ENCODE measurements at places on chromosomes 2 and 18. TPM values are rescaled to one million over a fixed set of nuclear protein-coding genes. Genes with fewer than 3 reads are reported as not detected.

The REG3G gene
- not detected for total RNA-seq

The LOXL3 gene
- total RNA-seq = 12.2 TPM

The CNDP1 gene
- total RNA-seq = not detected

The ZRANB3 gene
- 15.2 TPM for total RNA-seq

The STAT4 gene
- 0.16 TPM for total RNA-seq

The OTOS gene
- total RNA-seq = not detected

The AQP12B gene
- not detected for total RNA-seq

The ALPI gene
- total RNA-seq = not detected

The CRYBA2 gene
- not detected for total RNA-seq

The ZNF396 gene
- total RNA-seq = 0.85 TPM

The EHBP1 gene
- 47.9 TPM for total RNA-seq

The PDE1A gene
- total RNA-seq = 0.28 TPM

The POMC gene
- 12.3 TPM for total RNA-seq

The PID1 gene
- total RNA-seq = 4.0 TPM
